ENCODE measurements at places on chromosomes 2 and 18.

GRCh38 chr18:50075772-50076171 lies 119.2 kb downstream of the MYO5B start:
- no peak for DNase-seq

GRCh38 chr2:105072039-105072438 lies 34.2 kb downstream of the MRPS9 start:
- DNase-seq: no peak

- DNase-seq: no peak
These were observed 9.0 kb upstream of the ARHGEF4 start for GRCh38 chr2:130827502-130828251.

- no peak for DNase-seq
These were observed 9.3 kb upstream of the TSN start for GRCh38 chr2:121746071-121746578.

GRCh38 chr2:179765666-179766065 lies 95.7 kb downstream of the ZNF385B start:
- DNase-seq: no peak
